ENCODE measurements at places on chromosomes 1 and 21.
A peak's percentile ranks its signal among the peaks of the same experiment; 100 is the strongest.

DNA sequence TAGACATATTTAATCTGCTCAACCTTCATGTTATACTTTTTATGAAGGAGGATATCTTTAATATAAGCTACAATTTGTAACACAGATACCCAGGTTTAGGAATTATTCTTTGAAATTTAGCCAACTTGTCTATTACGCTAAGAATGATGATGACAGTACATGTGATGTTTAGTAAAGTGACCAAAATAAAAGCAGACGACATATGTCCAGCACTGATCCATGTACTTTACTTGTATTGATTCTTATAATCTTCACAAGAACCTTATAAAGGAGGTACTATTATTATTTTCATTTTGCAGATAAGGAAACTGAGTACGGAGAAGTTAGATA, 37.2 kb upstream of the ATG4C start:
- no peak for DNase-seq

- DNase-seq: no peak
Measured at GRCh38 chr1:246528933-246529731, 22.1 kb upstream of the SMYD3 start.

- peak; percentile 16 for DNase-seq
Measured at GRCh38 chr1:1435106-1435903, at the start of gene VWA1. VWA1 (plus strand) TSS chr1:1435690; CDS start chr1:1435749, 59 bp downstream.

DNA sequence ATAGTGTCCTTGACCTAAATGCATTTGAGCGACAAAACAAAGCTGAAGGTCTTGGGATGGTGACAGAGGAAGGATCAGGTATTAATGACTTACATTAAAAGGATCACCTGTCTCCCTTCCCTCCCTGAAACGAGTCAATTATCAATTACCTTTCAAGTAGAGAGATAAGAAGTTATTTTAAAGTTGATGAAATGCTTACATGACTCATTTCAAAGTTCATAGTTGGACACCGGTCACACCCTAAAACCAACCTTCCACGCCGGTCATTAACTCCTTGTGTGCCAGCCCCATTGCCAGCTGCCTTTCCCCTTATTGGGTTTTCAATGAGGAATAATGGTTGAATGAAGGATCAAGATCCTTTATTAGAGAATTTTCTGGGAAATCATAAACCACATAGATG, 129.8 kb downstream of the ZP4 start:
- DNase-seq: no peak

DNA sequence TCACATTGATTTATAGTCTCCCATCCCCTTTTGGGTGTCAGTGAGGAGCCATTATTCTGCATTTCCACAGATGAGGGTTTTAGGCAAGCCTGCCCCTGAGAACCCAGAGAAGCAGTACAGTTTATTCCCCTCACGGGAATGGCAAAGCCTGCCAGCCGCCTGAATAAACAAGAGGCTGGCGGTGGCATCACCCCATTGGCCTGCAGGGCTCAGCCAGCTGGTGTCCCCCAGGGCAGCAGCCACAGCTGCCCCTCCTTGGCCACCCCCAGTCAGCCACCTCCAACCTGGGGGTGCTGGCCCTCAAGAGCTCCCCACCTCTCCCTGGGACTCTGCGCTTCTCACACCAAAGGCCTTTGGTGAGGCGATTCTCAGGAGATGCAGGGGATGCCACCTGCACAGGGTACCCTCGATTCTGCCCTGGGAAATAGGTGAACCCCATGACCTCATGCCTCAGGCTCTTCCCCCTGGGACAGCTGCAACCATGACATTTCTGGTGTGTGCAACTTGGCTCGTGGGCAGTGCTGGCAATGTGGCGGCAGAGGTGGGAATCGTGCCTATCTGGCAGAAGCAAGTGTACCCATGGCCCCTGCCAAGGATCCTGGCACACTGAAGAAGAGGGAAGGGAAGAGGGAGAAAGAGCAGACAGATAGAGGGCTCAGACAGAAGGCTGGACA, 14.0 kb downstream of the OLFML2B start:
- no peak for DNase-seq

DNA sequence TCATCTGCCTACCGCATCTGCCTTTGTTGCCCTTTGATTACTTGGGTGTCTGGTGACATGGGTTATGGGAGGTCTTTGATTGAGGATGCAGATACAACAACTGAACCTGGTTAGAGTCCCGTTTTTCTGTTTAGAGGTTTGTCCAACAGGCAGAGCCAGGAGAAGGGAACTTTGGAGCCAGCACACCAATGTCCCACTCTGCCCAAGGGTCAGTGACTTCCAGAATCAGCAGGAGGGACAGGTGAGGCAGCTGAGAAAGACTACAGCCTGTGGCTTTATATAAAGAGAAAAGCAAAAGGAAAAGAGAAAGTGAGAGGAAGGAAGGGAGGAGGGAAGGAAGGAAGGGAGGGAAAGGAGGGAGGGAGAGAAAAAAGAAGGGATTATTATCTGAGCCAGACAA, 101.5 kb upstream of the ZNF644 start:
- DNase-seq: no peak

- no peak for DNase-seq
Measured at GRCh38 chr21:45954261-45954660, 27.3 kb upstream of the COL6A1 start.

DNA sequence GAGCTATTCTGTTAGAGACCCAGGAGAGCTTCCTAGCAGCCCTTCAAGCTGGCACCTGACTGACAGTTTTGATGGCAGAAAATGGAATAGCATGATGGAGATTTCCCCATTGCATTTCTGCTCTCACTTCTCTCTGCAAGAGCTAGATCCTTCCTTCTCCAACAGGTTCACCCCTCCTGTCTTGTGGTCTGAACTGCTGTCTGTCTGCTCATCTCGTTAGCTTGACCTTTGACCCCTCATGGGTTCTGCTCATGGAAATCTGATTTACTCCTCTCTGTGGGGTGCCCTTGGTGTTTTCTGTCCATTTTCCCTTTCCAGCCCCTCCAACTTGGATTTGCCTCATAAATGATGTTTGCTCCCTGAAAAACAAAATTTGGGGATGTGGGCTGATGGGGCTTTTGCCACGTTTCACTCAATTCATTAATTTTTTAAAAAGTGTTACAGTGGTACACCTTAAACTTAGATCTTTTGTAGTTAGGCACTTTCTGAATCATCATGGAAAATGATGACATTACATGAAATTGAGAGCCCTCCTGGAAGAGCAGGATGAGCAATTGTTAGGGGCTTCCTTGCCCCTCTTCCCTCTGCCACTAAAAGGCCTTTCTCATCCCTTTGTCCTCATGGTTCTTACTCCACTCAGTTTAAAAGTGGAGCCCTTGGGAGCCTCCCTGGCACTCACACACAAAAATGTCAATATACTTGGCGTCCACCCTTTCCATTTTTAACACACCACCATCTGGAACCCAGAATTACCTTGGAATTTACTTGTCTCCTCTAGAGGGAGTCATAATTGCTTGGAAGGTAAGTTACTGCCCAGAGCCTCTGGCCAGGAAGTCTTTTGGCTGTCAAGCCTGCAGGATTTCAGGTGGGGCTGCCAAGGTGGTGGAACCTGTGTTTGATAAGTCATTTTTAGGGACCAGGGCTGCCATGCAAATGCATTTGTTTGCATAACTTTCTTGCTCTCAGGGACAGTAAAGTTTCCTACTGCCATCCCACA, 31.9 kb upstream of the IL19 start:
- DNase-seq: peak; percentile 54

DNA sequence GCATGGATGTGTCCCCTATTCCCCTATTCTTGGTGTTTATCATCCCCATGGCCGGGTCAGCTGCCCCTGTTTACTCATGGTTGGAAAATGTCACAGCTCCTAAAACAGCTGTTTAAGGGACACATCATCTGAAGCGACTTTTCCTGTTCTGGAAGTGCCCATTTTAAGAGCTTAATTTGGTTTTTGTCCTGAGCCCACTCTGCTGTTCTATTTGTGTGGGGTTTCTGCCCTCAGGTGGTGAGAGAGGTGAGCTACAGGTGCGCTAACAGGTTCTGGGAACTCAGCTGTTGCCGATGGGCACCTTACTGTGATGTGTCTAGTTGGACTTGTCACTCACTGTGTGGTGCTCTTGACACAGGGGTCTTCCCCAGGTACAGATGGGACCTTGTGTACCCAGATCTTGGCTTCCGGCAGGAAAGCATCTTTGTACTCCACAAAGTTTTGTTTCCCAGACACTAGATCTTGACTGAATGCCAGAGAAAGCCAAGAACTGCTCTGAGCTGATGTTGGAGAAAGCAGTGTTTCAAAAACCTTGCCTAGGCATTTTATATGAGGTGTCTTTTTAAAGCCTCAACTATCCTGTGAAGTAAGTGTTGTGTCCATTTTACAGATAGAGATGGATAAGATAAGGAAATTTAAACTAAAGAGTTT, 59.0 kb upstream of the CD1D start:
- no peak for DNase-seq

GRCh38 chr1:183780159-183780558, 24.8 kb upstream of the RGL1 start:
- no peak for DNase-seq

DNA sequence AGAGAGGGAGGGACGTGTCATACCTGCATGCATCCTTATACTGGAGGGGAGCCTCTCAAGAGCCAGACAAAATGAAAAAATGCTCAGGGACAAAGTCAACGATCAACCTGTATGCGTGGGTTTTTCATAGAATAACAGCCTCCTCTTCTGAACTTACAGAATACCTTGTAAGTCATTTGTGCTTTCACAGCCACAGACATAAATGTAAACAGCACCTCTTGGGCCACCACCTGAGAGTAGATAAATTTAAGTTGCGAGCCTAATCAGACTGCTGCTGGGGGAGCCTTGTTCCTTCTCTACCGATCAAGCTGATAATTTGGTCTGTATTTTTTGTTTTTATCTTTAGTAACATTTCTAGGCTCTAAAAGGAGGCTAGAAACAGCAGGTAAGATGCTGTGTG, 223.1 kb downstream of the KIF26B start:
- no peak for DNase-seq

- no peak for DNase-seq
Measured at GRCh38 chr1:30101487-30102227, 621.7 kb downstream of the MATN1 start.

GRCh38 chr1:84686223-84686622, 4.0 kb downstream of the SSX2IP start:
- no peak for DNase-seq

DNA sequence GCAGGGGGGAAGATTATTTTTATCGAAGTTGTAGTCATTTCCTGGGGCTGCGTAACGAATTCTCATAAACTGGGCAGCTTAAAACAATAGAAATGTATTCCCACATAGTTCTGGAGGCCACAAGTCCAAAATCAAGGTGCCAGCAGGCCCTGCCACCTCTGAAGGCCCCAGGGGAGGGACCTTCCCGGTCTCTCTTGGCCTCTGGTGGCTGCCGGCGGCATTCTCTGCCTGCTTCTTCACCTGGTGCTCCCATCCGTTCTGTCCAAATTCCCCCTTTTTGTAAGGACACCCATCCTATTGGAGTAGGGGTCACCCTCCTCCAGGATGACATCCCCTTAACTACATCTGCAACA, 92.8 kb downstream of the PDE9A start:
- DNase-seq: no peak

- DNase-seq: no peak
Measured at GRCh38 chr1:33248244-33248643, 8.0 kb upstream of the ZNF362 start.

DNA sequence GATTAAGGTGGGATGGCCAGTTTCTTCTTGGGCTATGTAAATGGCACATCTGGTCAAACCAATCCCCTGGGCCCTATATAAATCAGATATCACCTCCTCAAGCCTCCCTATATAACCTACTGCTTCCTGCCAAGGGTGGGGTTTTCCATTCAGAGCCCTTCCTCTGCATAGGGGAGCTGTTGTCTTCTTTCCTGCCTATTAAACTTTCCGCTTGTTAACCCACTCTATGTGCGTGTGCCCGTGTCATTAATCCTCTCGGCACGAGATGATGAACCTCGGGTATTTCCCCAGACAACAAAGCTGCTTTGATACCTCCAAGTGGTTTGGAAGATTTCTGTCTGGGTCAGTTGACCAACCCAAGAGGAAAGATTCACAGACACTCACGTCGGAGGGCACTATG, 19.3 kb upstream of the SERTAD4 start:
- DNase-seq: no peak

DNA sequence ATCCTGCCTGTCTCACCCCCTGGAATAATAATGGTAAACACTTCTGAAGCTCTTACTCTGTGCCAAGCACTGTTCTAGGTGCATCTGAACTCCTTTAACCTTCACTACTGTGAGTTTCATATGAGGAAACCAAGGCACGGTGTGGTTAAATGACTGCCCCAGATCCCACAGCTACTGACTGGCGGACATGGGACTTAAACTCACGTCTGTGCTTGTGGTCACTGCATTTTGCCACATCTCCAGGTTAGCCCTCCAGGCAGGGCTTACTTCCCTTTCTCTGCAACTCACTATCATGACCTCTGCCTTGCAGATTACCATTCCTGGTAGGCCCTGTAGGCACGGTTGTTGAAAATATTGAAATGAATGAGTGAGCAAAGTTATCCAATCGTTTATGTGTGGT, 83.4 kb downstream of the ADSS2 start:
- DNase-seq: peak; percentile 71

- no peak for DNase-seq
Measured at GRCh38 chr1:91813813-91814212, 72.1 kb downstream of the TGFBR3 start.

GRCh38 chr1:179090923-179091322, 9.1 kb downstream of the TOR3A start:
- no peak for DNase-seq

- DNase-seq: peak; percentile 24
Measured at GRCh38 chr1:224544346-224545110, 71.6 kb upstream of the CNIH3 start.

DNA sequence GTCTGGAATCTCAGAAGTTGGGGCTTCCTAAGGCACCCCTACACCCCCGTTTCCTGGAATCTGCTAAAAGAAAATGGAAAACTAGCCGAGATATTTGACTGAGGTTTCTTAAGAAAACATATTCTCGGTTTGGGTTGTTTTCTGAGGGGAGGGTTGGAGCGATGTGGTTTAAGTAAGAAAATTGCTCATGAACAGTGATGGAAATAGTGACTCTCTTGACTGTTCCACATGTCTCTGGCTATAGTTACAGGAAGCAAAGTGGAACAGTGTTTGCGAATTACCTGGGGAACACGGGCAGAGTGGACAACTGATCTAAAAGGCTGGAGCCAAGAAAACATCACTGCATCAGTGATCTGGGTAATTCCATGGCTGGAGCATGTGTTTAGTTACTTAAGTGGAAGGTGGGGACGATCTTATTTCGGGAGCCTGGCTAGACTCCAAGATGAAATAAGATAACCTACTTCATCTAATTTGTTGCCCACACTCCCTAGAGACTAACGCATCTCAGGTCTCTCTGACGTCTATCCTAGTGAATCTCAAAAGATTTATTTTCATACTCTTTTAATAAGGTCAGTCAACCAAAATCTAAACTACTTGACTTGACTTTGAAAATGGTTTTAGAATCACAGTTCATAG, 92.4 kb downstream of the KCNJ15 start:
- no peak for DNase-seq

GRCh38 chr1:32890516-32891240, 4.4 kb downstream of the HPCA start:
- DNase-seq: no peak

- no peak for DNase-seq
Measured at GRCh38 chr21:33268393-33268736, 2.2 kb downstream of the IL10RB start.

- no peak for DNase-seq
Measured at GRCh38 chr1:27529704-27530018, 39.7 kb upstream of the WASF2 start.

GRCh38 chr1:20318971-20319370, 28.3 kb downstream of the VWA5B1 start:
- no peak for DNase-seq

- peak; percentile 19 for DNase-seq
Measured at GRCh38 chr1:88655685-88656299, 28.3 kb upstream of the PKN2 start.
